Upper lobe of right lung (tissue), 1 donor: ENCODE measurements at places on chromosomes 5 and 9. TPM values are rescaled to one million over a fixed set of nuclear protein-coding genes. Genes with fewer than 3 reads are reported as not detected.

DNA sequence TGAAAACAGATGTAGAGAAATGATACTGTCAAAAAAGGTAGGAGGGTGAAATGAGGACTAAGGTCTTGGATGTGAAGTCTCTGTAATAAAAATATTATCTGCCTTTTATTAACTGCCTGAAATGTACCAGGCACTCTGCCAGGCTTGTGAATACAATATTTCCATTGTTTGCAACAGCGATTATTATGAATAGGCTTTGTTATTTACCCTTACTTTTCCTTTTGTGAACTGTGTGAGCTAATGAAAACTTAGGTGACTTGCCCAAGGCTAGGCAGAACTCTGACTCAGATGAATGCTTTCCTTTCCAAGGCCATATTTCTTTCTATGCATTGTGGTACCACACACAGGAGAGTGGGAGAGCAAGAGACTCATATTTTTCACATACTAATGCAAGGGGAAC lies 204.1 kb downstream of the CDH12 start:
- DNase-seq: no peak

DNA sequence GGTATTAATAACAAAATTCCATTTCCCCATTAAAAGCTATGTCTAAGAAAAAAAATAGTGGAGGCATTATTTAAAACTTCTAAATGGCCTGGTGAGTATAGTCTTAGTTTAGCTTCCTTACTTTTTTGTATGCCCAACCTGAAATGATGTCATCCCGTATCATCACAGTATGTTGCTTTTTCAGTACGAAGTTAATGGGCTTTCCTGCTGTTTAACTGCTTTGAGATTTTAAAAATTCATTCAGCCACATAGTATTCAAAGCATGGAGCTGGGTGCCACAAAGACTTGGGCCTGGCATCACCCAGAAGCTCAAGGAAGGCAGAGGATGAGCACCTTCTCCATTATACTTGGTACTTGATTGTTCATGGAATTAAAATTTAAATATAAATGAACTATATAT lies 7.4 kb downstream of the F2RL2 start:
- no peak for DNase-seq

GRCh38 chr5:54135042-54135441 lies 175.3 kb downstream of the ARL15 start:
- DNase-seq: no peak

DNA sequence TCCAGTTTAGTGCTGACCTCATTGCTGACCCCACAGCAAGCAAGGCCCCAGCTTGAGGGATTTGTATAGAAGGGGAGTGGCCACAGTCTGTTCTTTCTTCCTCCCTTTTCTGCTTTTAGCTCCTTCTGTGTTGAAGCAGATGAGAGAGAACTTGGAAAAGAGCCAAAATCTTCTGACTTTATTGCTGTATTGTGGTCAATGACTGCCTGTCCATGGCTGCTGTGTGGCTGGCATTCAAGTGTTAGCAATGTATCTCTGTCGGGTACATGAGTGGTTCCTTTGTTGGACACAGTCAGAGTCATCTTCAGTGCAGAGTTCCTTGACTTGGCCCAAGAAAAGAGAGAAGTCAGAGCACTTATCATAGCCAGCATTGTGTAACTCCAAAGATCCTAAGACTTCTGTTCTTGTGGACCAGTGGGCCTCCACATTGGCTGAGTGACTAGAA lies 154.1 kb downstream of the LRRC70 start:
- no peak for DNase-seq

Gene TMCO6
- total RNA-seq: 10.7 TPM
